Stimulated activated CD8-positive, alpha-beta memory T cell treated with anti-CD3 and anti-CD28 coated beads, Interleukin-7, amount 100 ng/mL, for 24 hours (primary cell): ENCODE measurements at places on chromosomes 7 and 10.

DNA sequence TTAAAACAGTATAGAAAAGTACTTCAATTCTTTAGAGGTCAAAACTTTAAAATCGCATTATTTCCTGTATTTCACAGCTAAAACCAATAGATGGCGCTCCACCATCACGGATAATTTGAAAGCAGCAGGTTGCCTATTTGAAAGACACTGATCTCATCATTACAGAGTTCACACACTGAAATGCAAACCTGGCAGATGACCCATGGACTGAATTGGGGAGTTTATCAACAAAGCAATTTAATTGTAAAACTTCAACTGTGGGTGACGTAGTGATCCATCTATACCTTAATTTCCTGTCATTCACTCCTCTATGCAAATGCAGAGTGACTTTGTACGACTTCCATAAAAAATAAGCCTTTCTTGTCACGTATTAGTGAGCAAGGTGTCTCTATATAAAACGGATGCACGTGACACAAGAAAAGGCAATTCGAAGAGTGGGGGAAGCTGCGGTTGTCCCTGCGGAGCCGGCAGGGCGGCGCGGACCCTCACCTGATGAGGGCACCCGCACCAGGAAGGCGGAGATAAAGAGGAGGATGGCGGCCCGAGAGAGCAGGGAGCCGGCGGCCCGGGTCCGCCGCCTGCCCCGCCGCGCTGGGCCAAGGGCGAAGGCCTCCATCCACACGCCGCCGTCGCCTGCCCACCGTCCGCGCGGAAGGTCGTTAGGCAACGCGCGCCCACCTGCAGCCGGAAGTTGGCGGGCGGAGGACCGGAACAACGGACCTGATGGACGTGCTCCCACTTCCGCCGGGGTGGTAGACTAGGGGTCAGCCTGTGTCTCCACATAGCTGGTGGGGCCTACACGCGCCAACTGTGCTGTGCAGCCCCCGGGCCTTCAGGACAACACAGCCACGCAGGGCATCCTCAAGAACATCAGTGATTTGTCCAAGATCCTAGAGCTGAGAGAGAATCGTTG lies at the start of gene ZPBP:
Gene ZPBP, minus strand, starts transcription at position 668 of the 913 bp plus-strand sequence. Its CDS starts 52 bp downstream, at position 616.
- peak; percentile 16 for DNase-seq

DNA sequence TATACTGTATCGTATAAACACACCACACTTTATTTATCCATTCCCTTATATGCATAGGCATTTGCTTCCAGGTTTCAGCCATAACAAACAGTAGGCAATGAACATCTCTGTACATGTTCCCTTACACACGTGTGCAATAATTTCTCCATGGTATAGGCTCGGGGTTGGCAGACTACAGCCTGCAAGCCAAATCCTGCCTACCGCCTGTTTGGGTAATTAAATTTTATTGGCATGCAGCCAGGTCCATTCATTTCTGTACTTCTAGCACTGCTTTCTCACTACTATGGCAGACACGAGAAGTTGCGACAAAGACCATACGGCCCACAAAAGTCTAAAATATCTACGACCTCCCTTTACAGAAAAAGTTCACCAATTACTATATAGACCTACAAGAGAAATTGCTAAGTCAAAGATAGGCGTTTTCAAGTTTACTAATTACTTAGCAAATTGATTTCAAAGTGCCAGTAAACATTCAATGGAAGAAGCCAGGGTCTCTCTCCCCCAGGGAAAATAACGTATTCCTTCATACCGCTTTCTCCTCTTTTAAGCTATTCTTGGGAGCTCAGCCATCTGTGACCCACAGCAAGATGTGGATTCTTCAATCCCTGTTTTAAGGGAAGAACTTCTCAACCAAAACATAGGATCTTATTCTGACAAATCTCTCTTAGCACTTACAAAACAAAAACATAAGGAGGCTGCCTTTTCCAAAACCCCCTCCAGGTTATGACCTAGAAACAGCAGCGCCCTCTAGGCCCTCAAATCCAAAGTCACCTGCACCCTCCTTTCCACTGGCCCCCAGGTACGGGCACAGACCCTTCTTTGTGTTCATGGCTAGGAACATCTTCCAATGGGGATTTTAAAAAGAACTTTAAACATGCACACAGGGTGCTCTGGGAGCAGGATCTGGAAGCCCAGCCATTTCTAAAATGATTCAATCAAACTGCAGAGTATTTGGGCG lies 100.5 kb downstream of the FGFR2 start:
- no peak for DNase-seq

GRCh38 chr7:65285906-65286864 lies 87.5 kb upstream of the ZNF92 start:
- DNase-seq, result no peak

GRCh38 chr10:35259769-35260397 lies 76.4 kb upstream of the CCNY start:
- no peak for DNase-seq

DNA sequence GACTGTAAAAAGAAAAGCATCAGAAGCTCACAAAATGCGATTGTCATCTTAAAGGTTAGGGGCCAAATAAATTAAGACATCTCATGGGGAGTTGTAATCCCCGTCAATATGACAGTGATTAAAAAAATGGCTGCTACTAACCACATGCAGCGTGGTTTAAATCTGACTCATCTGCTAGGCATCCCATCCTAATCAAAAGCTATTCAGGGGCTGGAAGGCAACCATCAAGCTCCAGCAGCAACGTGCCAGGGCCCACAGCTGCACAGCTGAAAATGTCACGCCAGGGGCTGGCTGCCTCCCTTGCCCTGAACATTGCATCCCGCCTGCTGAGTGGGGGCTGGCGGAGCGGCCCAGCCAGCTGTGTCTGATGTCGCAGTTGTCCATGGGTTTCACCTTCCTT lies 66.3 kb upstream of the FRMD4A start:
- DNase-seq, result no peak

DNA sequence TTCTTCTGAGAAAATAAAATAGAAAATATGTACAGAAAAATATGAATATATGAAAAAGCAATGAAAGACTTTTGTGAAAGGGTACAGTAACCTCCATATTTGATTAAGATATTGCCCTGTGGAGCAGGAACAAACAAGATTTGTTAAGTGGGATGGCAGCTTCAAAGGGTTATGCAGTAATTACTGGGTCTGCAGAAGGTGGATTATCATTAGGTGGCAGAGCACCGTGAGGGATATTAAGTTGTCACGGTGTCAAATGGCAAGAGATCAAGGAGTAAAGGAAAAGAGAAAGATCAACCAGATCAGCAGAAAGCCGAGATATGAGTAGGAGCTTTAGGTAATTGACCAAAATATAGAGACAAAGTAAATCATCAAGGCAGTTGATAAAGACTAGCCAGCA lies 44.1 kb downstream of the DGKB start:
- no peak for DNase-seq

GRCh38 chr10:6465437-6465836 lies 114.6 kb downstream of the PRKCQ start:
- DNase-seq, result no peak

- no peak for DNase-seq
Measured at GRCh38 chr10:70324339-70324861, 40.6 kb upstream of the NPFFR1 start.

DNA sequence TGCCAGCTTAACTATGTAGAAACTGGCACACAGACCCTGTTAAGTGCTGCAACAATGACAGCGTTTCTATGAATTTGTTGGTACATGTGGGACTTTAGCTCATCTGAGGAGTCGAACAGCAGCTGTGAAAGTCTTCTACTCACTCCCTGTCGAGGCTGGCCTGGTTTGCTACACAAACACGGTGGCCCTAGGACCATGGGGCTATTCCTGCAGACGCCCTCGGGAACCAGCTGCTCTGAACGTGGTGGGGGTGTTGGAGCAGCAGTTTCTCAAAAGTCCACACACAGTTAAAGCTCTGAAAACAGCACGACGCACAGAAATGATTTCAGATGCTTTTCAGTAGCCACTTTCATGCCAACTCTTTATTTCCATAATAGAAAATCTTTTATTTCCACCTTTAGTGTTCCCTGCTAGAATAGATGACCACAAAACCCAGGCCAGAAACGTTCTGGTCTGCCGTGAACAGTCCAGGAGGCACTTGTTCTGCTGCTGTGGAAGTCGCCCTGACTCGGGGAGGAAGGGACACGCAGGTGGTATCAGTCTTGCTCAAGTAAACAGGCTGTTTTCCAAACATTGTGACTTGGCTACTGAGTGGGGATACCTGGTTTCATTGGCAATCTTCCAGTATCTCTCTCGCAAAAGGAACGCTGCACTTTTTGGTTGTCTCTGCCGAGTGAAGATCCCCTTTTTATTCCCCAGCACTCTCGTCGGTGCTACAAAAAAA lies 21.5 kb downstream of the GUSB start:
- DNase-seq, result no peak

DNA sequence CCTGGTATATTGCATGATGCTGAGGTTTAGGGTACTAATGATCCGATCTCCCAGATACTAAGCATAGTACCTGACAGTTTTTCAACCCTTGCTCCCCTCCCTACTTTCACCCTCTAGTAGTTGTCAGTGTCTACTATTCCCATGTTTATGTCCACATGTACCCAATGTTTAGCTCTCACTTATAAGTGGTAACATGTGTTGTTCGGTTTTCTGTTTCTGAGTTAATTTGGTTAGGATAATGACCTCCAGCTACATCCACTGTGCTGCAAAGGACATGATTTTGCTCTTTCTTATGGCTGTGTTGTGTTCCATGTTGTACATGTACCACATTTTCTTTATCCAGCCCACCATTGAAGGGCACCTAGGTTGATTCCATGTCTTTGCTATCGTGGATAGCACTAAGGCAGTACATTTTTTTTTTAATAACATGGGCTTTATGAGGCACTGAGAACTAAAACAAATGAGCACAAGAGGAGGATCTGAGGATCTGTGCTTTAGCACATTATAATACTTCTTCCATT lies 28.1 kb downstream of the ITGB8 start:
- DNase-seq, result no peak

- no peak for DNase-seq
Measured at GRCh38 chr7:771234-772004, 44.3 kb upstream of the PRKAR1B start.

DNA sequence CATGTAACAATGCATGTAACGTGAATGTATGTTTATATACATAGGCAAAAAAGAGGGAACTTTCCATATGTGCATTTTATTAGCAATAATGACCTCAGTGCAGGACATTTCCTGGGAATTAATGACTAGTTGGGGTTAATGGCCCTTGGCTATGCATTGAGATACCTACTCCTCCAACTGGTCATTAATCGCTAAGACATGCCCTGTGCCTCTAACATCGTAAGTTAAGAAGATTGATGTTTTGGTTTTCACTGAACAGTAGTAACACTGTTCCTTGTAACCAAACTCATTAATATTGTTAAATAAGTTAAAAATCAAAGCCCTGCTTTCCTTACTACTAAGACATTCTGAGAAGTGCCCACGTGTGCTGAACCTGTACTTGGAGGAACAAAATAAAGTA lies 61.7 kb downstream of the SEMA3D start:
- DNase-seq, result no peak

DNA sequence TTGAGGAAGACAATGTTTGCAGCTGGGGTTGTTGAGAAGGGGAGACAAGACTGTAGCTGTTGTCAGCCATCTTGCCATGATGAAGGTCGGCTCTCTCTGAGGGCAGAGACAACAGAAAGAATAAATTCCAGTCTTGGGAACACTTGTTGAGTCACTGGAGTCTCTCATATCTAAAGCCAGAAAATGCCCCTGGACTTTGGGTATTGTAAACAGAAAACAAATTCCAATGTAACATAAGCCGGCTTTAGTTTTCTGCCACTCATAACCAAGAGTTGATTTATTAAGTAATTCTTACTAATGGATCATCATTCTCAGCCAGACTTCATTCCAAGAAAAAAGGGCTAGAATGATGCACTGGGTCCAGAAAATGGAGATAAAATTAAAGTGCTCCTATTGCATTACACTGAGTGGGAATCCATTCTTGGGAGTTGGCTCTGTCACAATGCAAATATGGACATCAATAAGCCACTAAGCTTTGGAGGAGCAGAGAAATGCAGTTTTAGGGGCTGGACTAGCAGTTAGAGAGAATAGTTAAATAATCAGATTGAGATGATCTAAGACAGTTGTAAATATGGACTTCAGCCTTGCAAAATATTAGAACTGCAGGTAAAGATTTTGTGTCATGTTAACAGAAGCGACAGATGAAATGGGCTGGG lies 78.9 kb downstream of the ADAM12 start:
- DNase-seq, result no peak

GRCh38 chr10:130174328-130174727 lies 38.1 kb downstream of the GLRX3 start:
- no peak for DNase-seq

- DNase-seq, result no peak
Measured at GRCh38 chr7:3451701-3452100, 150.6 kb downstream of the SDK1 start.

DNA sequence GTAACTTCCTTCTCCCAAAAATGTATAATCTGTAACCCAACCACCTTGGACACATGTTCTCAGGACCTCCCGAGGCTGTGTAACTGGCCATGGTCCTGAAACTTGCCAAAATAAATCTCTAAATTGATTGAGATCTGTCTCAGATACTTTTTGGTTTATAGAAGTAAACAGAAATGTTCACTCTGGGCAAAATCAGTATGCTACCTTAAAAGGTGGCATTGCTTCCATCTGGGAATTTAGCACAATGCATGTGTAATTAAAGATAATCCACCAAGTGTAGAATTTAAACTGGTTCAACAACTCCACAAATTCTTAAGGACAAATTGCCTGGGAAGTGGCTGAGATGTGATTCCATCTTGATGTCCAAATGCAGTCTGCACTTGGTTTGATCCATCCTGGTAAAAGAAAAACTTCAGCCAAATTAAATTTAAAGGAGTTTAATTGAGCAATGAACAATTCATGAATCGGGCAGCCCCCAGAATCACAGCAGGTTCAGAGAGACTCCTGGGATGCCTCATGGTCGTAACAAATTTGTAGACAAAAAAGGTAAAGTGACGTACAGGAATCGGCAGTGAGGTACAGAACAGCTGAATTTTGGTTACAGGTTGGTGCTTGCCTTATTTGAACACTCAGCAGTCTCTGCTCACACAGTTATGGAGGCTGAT lies 102.6 kb upstream of the PFKP start:
- DNase-seq, result no peak

- no peak for DNase-seq
Measured at GRCh38 chr7:46156853-46157252, 235.8 kb upstream of the IGFBP3 start.

GRCh38 chr10:120600871-120601649 lies 144.0 kb downstream of the PLPP4 start:
- no peak for DNase-seq

- no peak for DNase-seq
Measured at GRCh38 chr7:127933146-127933545, 98.1 kb downstream of the LRRC4 start.

DNA sequence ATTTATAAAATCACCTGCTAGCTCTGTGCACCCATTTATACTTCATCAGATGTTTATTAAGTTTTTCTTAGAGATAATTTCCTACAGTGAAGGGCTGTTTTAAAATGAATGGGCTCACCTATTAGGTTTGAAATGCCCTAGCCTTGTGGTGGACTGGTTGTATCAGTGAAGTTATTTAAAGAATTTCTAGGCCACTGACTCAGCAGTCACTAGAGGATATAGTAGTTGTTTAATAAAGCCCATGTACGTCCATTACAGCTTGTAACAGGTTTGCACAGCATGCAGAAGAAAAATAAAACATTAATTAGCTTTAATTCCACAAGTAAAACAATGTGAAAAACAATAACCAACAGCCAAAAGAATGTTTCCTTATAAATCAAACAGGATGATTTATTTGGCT lies 128.0 kb downstream of the RSU1 start:
- DNase-seq, result no peak
